ENCODE measurements at places on chromosomes 11 and 22.

DNA sequence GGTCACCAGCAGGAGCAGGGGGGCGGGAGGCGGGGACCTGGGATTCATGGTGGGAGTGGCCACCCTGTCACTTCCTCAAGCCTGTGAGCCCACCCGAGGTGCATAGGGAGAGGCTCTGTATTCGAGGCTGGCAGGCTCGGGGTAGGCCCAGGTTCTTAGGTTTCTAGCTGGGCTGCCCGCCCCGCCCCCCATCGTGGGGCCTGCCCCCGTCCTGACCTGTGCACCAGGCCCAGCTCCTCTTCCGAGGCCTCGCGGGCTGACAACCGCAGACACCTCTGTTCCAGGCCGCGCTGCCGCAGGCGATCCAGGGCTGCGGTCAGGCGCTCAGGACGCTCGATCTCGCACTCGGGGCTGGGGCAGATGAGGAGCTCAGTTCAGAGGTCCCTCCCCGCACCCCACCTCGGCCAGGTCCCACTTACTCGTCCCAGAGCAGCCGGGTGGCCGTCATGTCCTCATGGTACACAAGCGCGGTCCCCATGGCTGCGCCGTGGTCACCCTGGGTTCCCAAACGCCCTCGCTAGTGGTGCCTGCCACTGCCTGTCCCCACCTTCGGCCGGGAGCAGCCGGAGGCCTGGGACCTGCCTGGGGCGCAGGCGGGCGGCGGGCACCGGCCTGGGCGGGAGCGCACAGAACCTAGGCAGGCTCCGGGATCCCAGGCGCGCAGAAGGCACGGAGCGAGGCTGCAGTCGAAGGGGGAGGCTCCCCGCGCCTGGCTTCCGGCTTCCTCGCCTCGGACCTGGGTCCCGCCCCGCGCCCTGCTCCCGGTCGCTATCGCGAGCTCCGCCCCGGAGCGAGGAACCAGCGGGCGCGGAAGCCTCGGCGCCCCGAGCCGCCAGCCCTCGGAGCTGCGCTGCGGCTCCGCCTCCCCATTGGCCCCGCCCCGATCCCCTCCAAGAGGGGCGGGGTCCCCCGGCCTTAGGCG, at the start of gene HDAC10:
TSS of gene HDAC10 (minus strand) at position 711 of the 922 bp plus-strand sequence. CDS start at position 478, 233 bp downstream.
- peak; percentile 91 for DNase-seq

- no peak for DNase-seq
These were observed 104.3 kb downstream of the RRAS2 start for GRCh38 chr11:14254533-14255237.

DNA sequence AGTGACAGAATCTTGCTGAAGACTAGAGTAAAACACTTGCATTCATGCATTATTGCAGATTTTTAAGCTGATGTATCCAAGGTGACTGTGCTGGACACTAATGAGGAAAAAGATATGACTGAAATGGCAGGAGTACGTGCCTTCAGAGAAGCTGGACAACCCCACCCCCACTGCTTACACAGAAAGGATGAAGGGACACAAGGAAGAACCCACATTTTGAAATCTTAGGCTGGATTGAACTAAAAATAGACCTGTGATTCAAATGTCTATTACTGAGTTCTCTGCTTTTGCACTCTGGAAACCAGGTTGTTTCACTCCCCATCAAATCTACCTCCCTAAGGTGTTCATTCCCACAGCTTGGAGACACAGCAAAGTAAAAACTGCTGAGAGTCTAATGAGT, 117.1 kb downstream of the KCNC1 start:
- DNase-seq: no peak

DNA sequence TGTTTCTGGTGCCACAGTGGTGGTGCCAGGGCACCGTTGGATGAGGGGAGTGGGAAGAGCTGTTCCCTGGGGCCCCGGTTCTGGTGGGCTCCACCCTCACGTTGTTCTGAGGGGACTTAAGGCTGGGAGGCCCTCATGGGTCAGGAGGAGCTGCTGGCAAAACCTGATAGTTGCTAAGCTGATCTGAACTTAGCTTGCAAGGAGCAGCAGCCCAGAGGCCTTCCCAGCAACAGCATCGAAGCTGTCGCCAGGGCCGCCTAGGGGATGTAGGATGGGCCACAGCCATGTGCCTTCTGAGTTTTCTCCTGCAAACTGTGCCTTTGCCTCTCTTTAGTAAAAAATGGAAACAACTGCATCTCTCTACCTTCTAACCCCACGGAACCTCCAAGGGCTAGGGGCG, 240.2 kb downstream of the TBC1D22A start:
- DNase-seq: no peak

DNA sequence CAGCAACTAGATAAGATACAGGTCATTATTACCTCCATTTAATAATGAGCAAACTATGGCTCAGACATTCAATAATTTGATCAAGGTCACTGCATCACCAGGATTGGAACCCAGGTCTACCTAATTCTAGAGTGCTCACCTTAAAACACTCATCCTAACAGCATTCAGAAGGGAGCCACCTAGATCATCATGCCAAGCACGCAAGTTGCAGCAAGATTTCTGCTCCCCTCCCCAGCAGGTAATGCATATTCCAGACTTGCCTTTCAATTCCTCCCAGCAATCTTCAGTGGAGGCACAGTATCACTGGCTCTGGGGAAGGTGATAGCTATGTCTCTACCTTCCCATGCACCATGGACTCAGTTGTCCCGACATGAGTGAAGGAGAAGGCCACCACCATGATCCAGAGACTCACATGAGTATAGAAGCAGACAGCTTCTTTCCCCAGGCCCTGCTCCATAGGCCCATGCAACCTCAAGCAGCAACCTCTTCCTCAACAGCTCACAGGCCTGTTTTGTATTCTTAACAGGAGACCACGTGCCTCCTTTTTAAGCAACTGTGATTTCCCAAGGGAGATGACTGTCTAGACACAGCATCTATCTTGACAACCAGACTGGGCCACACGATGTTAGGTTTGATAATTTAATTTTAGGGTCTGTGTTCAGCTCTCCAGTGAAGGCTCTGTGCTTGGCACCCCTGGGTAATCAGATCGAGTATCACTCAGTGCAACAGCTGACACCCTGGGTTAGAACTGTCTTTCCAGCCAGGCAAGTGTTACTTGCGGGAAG, 36.4 kb downstream of the RAB30 start:
- DNase-seq: no peak

DNA sequence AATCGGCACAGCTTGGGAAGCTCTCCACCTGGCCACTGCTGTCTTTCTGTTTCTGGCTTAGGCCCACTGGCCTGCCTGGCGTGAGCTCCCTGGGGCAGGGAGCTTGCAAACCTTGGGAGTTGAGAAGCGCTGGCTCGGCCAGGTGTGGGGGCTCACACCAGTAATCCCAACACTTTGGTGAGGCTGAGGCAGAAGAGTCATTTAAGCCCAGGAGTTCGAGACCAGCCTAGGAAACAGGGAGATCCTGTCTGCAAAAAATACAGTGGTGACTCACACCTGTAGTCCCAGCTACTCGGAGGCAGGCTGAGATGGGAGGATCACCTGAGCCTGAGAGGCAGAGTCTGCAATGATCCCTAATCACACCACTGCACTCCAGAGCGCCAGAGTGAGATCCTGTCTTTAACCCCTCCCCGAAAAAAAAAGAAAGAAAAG, 4.0 kb downstream of the AP5B1 start:
- no peak for DNase-seq

GRCh38 chr11:447923-448731, 2.0 kb upstream of the PTDSS2 start:
- DNase-seq: peak; percentile 94
